ENCODE measurements at places on chromosomes 7 and 10. TPM values are rescaled to one million over a fixed set of nuclear protein-coding genes. Genes with fewer than 3 reads are reported as not detected.

The WASHC2C gene
- total RNA-seq = 14.8 TPM

DNA sequence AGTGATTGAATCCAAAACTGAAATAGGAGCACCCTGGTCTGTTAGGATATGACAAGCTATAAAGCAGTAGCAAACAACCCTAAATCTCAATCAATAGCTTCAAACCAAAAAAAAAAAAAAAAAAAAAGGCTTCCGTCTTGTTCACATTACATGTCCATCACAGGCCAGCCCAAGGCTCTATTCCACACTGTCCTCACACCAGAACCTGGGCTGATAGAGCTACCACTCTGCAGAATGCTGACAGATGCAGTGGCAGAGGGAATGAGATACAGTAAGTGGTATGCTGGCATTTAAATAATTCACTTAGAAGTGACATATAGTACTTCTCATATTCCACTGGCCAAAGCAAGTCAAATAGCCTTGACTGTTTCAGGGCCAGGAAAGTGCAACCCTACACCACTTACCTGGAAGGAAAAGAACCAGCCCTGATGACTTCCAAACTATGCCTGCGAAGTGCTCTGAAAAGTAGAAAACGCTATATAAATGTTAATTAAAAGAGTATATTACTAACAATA is 5.8 kb downstream of the CDCA7L start:
- DNase-seq = no peak

- DNase-seq = no peak
Observed at GRCh38 chr7:105269397-105269796, 119.3 kb downstream of the SRPK2 start.

GRCh38 chr7:35694161-35694783 is 663 bp downstream of the HERPUD2 start:
- DNase-seq = no peak

The MEOX2 gene
- total RNA-seq = not detected

DNA sequence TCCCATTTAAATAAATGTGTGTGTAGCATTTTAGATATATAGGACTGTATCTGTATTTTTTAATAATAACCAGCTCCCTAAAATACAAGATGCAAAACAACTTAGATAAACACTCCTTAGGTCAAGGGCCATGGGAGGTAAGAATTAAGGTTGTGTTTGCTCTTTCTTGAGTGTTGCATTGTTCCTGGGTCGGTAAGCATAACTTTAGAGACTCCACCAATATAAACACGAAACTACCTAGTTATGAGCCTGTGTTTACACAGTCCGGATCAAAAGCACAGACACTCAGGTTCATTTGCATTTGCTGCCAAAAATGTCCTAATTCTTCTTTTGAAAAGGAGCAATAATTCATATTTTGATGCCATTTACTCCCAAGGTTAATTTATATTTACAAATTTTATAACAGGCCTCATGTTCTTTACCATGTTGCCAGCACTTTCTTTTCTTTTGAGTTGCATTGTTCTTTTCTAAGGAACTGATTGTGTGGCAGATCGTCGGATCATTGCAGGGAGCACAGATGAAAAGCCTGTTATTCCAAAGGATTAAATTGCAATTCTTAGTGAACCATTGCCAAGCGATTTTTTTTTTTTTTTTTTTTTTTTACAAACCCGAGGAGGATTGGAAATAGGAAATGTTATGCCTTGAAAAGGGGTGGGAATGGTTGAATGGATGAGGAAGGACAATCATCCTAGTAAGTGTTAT is 45.8 kb upstream of the GLCCI1 start:
- DNase-seq = no peak

GRCh38 chr7:17608114-17608833 is 309.8 kb downstream of the AHR start:
- DNase-seq = no peak

GRCh38 chr10:130430291-130430690 is 294.1 kb downstream of the GLRX3 start:
- no peak for DNase-seq

GRCh38 chr10:4051641-4052151 is 266.7 kb upstream of the KLF6 start:
- no peak for DNase-seq

The ZDHHC6 gene
- total RNA-seq = 11.6 TPM

- DNase-seq = peak; percentile 41
Observed at GRCh38 chr10:97333601-97334369, 744 bp downstream of the FRAT2 start.

The FGL2 gene
- 2.7 TPM for total RNA-seq

DNA sequence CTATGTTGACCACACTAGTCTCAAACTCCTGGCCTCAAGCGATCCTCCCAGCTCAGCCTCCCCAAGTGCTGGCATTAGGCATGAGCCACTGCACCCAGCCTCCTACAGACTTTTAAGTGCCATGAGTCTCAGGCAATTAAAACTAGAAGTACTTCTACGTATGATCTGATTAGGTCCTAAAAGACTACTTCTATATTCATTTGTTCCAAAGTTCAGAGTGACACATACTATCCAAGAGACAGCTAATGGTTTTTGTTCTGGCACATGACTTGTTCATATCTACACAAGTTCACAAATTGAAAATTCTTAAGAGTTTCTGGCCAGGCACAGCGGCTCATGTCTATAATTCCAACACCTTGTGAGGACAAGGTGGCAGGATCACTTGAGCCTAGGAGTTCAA is 11.7 kb downstream of the ARHGAP19 start:
- DNase-seq = no peak

GRCh38 chr7:45701701-45702510 is 127.7 kb downstream of the ADCY1 start:
- DNase-seq = no peak

The MYOF gene
- 0.27 TPM for total RNA-seq

- DNase-seq = no peak
Observed at GRCh38 chr7:33422825-33423645, 293.7 kb downstream of the BBS9 start.

DNA sequence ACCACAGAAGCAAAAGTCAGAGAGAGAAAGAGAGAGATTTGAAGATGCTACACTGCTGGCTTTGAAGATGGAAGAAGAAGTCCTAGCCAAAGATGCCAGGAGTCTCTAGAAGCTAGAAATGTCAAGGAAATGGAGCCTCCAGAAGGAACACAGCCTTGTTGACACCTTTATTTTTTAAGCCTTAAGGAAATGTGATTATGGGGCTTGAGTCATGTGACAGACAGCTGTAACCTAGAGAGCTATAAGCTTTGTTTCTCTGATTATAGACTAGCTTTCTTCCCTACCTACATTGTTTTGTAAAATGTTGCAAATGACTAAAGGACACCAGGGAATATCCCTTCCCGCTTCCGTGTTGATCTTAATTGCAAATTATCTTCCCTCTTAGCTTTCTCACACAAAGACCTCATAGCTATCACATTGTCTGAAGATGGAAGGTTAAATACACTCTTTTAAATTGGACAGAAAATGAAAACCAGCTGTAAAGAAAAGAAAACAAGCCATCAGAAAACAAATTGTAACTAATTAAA is 199.9 kb downstream of the ARHGAP12 start:
- no peak for DNase-seq

GRCh38 chr10:69345402-69345801 is 67.1 kb downstream of the HK1 start:
- DNase-seq = no peak

DNA sequence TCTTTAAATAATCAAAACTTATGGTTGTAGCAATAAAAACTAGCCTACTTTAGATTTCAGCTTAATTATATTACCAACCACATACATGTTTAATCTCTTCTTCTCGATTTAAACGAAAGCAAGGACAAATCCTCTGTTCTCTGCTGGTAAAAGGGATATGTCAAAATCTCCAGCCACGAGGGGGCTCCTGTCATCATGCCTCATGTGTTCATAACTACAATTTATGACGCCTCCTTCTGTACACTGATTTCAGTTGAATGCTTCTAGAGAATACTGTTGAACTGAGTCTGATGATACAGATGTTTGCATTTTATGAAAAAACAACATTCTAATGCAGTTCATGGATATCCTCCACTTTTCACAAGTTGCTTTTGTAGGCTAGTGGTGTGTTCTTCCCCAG is 220.0 kb upstream of the DPP6 start:
- no peak for DNase-seq

- DNase-seq = no peak
Observed at GRCh38 chr7:48114115-48114514, 25.1 kb downstream of the UPP1 start.

The FZD8 gene
- 0.81 TPM for total RNA-seq

Data from hematopoietic multipotent progenitor cell (in vitro differentiated cells).